Fibroblast of skin of left biceps (primary cell): ENCODE measurements at places on chromosomes 12 and 14.

- DNase-seq: no peak
Observed at GRCh38 chr12:57936513-57936883, 4.9 kb upstream of the ATP23 start.

GRCh38 chr14:34843011-34843554, 32.1 kb downstream of the BAZ1A start:
- peak; percentile 32 for DNase-seq

GRCh38 chr14:95034788-95035187, 122.5 kb downstream of the DICER1 start:
- no peak for DNase-seq

DNA sequence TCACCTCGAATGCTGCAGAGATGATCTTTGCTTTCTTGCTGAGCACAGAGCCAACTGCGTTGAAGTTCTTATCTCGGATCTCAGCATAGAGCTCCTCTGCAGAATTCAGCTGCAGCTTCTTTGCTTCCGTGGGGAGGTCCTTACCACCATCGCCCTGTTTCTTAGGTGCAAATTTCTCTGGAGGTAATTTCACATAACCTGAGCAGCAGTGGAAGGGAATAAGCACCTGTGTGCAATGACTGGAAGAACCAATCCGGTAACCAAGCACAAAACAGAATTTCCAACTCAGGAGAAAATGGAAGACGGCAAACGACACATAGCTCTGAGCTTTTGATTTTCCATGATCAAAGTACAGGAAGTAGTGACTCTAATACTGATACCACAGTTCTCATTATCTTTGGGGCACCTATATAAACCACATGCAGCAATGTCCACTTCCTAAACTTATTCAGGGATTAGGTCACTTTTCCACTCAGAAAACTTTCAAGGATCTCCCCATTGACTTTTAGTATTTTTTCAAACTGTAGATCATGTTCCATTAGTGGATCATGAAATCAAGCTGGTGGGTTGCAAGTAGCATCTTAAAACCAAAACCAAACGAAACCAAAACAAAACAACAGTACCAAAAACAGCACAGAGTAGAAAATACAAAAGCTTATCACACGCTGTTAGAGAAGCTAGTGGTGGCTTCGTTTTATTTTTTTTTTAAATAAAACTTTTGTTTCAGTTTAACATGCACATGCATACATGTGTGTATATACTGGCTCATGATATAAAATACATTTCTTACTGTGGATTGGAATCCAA, 18.9 kb upstream of the DIABLO start:
- DNase-seq: no peak

DNA sequence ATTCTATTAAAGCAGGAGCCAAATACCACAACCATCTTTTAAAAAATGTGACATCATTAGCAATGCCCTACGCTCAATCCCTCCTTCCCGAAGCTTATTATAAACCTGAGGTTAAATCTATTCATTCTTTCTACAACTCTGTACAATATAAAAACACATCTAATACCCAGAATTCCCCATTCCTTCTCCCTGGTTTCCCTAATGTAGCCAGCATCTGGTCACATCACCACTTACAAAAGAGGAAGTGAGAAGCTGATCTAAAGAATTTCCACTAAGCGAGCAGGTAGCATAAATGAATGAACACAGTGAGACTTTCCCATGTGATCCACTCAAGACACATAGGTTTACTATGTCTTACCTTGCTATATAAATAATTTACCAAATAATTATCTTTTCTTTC, 90.4 kb downstream of the LRP6 start:
- DNase-seq: no peak

DNA sequence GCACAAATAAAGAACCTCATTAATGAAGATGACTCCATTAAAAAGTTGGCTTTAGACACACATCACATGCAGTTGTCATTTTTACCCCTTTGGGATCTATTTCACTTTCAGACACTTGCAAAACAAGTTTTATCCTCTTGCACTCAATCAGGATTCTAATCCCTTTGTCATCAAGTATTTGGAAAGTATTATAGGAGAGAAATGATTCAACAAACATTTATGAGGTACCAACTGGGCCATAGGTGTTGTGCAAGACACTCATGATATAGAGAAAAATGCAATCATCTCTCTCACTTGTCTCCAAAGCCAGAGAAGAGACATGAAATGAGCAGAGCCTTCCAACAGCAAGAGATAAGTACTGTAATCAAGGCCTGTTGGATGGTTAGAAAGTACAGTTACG, 327.7 kb downstream of the RMST start:
- no peak for DNase-seq

- DNase-seq: peak; percentile 5
Observed at GRCh38 chr12:8609061-8609570, 3.5 kb downstream of the AICDA start.

- no peak for DNase-seq
Observed at GRCh38 chr12:21828779-21829178, 54.3 kb upstream of the KCNJ8 start.

DNA sequence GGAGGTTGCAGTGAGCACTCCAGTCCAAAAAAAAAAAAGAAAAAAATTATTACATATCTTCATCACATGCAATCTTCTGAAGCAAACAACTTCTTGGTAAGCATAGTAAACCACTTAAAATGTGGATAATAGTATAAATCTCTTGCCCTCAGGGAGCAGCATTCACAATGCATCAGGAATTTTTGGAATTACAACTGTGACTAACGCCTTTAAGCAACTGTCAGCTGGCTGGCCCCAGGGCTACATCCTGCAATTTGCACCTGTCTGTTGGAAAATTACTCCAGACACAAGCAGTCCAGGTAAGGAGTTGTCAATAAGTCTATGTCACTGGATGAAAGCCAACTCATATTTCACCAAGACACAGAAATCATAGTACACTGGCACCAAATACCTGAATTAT, 5.5 kb upstream of the SLC7A7 start:
- no peak for DNase-seq

DNA sequence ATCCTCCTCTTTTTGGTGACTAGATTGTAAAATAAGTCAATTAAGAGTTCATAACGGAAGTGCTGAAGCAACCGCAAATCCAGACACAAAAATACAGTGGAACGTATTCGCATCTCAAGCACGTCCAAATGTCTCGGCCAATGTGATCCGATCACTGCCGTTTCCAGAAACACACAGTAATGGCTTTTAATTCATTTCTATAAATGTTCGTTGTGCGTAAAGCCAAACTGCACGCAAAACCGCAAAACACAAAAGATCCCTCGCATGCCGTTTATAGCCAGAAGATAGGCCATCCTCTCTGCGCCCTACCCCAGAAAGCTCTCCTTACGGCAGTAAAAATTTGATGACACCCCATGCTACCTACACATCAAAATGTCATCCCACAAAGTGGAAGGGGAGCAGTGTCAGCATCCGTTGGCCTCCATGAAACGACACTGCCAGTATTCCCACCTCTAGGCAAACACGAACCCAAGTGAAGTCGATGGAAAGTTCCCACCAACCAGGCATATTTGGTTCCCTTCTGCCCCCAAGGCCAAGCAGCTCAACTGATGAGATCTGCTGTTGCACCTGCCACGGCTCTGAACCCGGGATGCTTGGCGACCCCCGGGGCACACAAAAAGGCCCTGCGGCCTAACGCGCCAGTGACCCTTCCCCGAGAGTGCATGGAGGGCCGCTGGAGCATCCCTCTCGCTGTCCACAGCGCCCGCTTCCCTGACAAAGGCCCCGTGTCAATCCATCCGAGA, 1.4 kb downstream of the HECTD4 start:
- no peak for DNase-seq

DNA sequence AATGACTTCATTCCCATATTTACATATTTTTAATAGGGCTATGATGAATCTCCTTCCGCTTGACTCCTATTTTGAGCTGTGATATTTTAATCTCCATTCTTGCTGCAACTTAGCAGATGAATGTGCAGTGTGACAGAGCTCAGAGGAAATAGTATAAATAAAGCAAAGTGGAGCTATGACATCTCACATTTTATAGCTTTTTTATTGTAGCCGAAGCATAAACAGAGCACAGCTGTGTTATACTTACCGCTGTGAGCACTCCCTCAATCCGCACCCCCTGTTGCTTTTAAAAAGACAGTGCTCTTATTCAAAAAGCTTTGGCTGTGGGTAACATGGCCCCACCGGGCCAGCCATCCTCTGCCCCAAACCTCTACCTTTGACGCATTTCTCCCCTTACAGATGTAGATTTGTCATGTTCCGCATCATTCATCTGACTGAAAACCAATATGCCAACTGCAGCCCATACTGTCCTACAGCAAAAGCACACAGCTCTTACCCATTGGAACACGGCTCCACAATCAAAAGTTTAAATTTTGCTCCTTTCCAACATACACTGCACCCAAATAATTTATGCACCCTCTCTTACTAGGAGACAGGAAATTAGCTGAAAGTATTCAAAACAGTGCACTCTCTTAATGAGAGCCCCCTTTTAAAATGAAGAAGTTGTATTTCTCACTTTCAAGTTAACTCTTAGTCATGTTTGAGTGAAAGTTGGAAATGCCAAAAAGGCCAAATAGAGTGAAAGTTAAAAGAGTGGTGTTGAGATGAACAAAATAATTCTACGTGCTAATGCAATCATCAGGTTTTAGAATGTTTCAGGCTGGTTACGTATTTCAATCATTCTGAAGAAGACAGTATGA, 429.3 kb upstream of the SOX5 start:
- DNase-seq: peak; percentile 5

- no peak for DNase-seq
Observed at GRCh38 chr12:40697566-40698259, 5.5 kb downstream of the CNTN1 start.

DNA sequence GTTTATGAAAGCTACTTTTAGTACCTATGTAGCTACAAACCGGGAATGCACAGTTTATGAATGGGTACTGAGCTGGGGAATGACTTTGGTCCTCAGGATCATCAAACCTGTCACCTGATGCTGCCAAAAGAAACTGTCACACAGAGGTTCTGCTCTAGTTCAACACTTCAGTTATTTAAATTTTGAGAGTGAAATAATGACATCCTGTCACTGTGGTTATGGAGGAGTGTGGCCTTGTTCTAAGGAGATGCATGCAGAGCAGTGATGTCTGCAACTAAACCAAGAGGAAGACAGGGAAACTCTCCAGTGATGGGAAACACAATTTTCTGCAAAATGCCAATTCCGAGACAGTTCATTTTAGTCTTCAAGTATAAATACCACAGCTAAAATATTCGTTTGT, 4.8 kb upstream of the AEBP2 start:
- DNase-seq: no peak
